KG1 (cell line): ENCODE measurements at places on chromosomes 12 and 14.

DNA sequence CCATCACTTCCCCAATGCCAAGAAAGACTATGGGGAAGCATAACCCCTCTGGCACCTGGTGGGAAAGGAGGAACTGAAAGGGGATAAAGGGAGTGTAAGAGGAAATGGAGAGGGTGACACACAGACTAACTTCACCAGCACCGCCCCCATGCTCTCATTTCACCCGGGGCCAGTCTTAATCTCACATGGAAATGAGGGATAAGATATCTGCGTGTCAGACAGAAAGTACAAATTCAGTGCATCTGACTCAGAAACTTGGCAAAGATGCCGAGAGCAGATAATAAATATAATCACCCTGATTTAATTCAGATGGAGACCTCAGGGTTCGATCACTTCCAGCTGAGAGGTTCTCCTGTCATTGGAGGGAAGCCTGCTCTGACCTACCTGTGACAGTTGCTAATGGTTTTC, 191.6 kb downstream of the DUSP6 start:
- DNase-seq = no peak

GRCh38 chr12:6819106-6820030, 2.3 kb upstream of the GPR162 start:
- DNase-seq = no peak

- no peak for DNase-seq
Observed at GRCh38 chr12:63913929-63914328, 69.4 kb downstream of the SRGAP1 start.

- no peak for DNase-seq
Observed at GRCh38 chr12:131046813-131047788, 93.4 kb downstream of the ADGRD1 start.

DNA sequence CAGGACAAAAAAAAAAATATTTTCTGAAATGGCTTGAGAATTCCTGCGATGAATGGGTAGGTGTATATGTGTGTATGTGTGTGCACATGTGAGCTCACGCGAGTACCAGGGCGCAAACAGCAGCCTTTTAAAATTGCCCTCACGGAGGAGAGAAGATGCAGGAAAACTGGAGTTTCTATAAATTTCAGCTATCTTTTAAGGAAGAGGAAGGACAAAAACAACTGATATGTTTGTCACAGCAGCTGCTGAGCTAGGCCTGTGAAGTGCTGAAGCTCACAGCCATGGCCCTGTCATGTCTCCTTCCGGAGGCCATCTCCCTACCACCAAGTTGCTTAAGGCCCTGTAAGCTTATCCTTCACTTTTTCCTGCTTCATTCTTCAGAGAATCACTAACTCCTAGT, 40.8 kb downstream of the DUSP16 start:
- no peak for DNase-seq

DNA sequence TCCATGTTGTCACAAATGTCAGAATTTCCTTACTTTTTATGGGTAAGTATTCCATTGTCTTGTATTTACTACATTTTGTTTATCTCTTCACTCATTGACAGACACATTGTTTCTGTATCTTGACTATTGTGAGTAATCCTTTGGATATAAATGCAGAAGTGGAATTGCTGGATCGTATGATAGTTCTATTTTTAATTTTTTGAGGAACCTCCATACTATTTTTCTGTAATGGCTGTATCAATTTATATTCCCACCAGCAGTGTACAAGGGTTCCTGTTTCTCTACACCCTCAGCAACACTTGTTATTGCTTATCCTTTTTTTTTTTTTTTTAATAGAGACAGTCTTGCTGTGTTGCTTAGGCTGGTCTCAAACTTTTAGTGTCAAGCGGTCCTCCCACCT, 3.5 kb upstream of the KICS2 start:
- no peak for DNase-seq
